ENCODE measurements at places on chromosomes 3 and 15.

DNA sequence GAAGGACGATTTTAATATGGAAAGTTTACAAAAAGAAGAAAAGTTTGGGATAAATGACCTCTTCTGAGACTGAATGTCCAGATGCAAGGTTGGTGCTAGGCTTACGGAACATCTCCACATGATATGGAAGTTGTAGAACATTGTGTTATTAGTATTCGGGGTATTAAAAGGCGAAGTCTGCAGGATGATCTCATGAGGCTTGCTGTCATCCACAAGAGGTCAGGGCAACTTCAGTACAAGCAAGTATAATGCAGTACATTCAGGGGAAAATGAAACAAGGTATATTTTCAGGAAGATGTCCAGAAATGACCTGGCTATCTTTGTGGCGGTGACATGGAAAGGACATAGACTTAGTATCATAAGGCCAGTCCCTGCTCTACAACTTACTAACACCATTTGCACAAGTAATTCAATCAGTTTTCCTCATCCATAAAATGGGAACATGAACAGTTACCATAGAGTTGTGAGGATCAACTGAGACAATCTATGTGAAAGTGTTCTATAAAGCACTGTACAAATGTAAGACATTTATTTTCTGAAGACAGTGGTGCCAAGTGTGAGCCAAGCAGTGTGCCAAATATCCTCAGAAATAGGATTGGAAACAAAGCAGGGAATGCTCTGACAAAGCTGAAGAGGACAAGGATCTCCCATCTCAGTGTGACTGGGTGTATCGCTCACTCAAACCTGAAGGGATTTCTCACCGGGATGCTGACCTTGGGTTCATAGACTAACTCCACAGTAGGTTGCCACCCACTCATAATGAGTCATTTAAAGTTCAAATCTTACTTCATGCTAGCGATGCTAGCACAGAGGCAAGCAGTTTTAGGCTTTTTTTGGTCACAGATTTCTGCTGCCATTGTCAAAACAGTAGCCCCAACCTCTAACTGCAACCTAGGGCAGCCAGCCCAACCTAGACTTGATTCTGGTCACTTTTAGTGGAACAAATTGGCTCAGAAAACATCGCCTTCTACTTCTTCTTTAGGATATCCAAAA lies 118.3 kb downstream of the TIGIT start:
- DNase-seq, result no peak

DNA sequence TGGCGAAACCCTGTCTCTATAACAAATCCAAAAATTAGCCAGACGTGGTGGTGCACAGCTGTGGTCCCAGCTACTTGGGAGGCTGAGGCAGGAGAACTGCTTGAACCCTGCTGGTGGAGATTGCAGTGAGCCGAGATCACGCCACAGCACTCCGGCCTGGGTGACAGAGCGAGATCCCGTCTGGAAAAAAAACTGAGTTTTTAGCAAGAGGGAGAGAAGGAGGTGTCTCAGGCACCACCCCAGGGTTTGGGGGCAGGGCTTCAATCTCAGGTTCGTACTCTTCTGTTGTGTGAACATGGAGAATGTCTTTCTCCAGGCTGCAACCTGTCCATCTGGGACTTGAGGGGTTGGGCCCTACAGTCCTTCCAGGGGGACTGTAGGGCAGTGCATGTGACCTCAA lies 2.7 kb downstream of the CHRNA3 start:
- DNase-seq, result no peak

GRCh38 chr3:111236836-111237713 lies 165.5 kb downstream of the NECTIN3 start:
- DNase-seq, result no peak

DNA sequence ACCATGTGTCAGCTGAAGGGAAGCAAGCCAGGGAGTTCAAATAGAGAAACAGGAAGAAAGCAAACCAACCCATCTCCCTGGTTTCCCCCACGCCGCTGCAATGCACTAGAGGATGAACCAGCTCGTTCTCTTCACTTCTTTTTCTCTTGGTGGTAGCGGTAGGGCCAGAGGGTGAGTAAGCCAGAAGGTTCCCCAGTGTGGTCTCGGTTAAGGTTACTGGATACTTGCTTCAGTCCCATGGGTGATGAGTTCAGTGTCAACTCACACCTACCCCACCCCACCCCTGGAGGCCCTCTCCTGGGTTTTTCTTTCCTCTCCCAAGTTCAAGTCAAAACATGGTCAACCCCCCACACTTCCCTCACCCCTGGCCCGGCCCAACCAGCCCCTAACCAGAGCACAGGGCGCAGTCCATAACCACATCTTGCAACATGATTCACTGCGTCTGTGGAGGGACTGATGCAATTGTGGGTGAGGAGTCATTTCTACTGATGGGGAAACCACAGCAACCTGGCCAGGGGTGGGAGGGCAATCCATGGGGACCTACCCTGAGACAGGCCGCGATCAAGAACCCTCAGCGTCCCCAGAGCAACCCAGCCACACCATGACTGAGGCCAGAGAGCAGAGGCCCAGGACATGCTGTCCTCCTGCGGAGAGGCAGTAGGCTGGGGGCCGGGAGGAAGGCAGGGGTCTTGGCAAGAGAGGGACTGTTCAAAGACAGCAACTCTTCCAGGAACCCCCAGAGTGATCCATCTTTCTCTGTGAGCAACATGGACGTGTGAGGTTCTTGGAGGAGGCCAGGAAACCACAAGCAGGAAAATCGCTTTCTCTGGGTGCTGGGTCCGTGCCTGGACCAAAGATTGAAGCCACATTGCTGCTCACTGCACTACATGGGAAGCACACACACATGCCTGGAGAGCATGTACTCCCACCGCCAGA lies 276.6 kb downstream of the UACA start:
- DNase-seq, result no peak

DNA sequence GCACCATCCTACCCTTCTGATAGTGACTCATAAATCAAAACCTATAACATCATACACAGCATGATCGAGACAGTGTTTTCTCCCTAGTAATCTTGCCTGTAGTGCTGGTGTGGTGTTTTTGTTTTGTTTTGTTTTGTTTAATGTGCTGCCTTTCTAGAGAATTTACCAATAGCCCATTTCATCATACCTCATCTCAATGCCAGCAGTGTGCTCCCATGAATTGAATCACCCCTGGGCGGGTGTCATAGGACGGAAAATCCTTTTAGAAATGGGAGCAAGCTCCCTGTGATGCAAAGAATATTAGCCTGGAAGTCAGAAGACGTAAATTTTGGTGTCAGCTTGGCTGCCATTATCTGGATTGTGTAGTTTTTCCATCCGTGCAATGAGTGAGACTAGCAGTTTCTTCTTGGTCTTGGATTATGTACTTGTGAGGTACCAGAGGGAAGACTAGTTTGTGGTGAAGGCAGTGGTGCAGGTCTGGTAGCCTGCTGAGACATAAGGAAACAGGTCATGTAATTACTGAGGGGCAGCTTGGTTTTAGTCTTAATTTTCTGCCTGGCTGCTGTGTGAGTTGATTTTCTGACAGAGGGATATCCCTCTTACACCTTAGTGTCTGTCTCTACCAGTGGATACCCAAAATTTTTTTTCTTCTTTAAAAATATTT lies 29.9 kb downstream of the IGSF10 start:
- no peak for DNase-seq

DNA sequence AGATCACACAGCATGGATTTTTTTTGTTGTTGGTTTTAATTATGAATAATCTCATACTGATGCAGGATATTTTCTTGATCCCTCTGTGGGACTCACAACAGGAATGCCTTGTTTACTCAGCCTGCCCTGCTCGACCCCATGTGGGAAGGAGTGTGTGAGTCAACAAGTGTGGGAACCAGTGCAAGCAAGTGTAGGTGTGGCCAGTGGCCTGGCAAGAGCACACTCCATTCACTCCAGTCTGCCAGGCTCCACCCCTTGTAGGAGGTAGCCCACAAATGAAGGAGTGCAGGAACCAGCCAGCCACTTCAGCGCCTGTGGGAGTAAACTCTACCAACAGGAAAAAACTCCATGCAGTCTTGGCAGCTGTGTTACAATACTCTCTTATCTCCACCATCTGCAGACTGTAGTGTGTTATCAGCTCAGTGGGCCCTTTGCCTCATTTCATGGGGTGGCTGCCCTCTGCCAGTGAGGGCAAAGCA lies 393.6 kb downstream of the OTOL1 start:
- no peak for DNase-seq

DNA sequence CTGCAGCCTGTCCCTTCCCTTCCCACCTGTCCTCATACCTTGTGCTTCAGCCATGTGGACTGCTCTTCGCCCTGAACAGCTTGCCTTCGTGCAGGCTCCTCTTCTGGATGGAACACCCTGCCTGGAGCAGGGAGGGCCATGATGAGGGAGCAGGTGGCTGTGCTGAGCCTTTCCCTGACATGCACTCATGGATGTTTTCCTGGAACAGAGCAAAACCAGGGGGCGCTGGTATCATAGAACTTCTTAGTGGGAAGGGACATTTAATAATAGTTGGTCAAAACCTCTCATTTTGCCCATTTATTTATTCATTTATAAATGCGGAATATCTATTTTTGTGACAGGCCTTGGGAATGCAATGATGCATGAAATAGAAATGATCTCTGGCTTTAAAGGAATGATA lies 149.3 kb downstream of the CACNA1D start:
- DNase-seq, result no peak

DNA sequence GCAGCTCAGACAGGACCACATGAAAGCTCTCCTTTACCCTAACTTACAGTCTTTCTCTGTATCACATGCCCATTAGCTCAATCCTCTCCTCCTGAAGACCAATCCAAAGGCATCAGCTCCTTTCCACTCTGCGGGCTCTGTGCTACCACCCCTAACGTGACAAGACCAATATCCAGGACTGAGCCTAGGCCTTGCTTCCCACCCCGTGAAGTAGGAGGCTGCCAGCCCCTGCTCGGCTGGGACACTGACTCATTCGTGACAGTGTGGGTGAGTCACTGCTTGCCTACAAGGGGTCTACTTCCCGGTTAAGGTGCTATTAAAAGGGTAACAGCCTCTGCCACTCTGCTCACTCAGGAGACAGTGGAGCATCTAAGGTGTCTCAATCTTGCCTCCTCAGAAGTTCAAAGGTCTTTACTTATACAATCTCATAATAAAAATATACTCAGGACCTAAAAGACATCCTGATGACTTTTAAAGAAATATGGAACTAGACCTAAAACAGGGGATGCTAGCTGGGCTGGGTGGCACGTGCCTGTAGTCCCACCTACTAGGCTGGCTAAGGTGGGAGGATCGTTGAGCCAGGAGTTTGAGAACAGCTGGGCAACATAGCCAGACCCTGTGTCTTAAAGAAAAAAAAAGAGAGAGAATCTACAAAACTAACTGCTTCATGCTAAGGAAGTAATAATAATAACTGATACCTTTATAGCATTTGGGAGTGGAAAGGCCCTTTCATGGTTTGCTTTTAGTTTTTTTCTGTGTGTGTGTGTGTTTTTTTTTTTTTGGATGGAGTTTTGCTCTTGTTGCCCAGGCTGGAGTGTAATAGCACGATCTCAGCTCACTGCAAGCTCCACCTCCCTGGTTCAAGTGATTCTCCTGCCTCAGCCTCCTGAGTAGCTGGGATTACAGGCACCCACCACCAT lies 55.0 kb downstream of the TMEM44 start:
- peak; percentile 65 for DNase-seq
